ENCODE measurements at places on chromosomes 3 and 15.

GRCh38 chr15:73660455-73660854 lies 23.7 kb upstream of the CD276 start:
- no peak for DNase-seq

GRCh38 chr3:30531017-30531570 lies 75.3 kb upstream of the TGFBR2 start:
- no peak for DNase-seq

DNA sequence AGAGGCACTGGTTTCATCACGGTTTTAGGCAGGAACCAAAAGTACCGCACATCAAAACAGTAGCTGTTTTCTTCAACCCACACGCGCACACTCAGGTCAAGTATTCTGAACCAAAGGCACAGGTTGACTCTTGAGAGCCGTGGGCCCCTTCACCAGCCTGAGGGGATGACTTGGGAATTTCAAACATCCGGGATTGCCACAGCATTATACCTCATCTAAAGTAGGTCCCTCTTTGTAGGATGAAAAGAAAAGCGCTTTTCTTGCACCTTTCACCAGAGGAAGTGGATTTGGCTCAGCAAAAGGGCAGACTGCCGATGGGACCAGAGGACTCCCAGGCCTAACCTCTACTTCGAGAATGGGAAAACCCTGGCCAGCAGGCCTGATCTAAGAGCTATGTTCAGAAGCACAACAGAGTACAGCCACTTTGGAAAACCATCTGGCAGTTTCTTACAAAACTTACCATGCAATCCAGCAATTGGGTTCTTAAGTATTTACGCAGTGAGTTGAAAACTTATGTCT lies 88.2 kb upstream of the PROK2 start:
- no peak for DNase-seq

DNA sequence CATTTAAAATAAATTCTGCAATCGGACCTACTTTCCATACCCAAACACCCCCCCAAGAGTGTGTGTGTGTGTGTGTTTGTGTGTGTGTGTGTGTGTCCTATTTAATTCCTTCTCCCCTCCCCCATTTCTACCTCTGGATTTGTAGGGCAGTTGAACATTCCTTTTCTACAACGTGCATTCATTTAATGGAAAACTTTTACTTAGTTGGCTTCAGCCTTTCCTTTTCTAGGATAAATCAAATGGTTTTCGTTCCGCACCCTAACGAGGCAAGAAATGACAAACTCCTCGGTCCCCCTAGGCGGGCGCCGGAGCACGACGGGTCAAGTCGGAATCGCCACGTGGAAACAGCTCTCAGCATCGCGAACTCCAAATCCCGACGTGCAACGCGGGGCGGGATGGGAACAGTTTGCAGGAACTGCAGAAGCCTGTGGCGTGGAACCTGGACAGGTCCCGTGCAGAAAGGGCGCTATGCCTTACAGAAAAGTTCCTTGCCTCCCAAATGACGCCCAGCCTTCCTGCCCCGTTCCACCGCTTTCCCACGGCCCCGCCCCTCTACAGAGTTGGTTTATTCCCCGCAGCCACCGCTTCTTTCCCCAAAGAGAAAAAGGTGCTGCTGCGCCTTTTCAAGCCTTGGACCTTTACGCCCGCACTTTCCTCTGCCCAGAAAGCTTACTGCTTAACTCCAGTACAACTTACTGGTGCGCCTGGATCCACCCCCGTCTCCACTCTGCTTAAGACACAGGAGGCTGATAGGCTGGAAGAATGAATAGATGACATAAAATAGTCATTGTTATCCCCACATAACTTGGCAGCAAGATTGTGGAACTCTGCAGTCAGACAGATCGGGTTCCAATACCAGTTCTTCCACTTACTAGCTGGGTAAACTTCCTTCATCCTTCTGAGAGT lies 1.1 kb upstream of the EIF2B5 start:
- DNase-seq = peak; percentile 53

GRCh38 chr15:31477301-31477700 lies 150.7 kb downstream of the KLF13 start:
- DNase-seq = no peak

DNA sequence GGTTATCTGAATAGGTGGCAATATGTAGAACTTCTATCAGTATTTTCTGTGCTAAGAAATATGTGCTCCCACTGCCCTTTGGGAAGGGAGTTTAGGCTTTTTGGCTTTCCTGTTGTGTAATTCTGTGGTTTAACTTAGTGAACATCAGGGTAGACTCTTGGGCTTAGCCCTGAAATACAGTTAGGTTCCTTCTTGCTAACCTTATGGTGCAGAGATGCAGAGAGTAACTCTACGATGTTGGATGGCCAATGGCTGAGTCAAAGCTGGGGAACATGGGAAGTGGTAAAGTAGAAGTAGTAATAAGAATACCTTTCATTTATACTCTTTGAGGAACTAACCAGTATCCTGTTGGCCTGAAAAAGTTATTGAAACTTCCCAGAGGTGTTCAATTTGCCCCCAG lies 80.8 kb upstream of the IL12A start:
- no peak for DNase-seq

DNA sequence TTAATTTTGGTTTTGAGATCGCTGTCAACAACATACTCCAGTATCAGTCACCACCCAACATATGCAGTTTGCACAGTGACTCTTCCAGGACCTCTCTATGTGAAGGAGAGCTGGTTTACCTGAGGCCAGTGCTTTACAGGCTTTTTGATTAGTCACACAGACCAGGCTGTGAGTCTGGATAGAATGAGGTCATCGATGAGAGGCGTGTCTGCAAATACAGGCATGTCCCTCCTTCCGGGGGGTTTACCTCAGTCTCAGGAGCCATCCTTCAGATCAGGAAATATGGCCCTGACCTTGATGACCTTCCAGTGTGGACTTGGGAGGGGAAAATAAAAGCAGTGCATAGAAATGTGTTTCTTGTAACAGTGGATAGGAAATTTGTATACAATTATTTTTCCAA lies 46.9 kb downstream of the KBTBD12 start:
- no peak for DNase-seq

DNA sequence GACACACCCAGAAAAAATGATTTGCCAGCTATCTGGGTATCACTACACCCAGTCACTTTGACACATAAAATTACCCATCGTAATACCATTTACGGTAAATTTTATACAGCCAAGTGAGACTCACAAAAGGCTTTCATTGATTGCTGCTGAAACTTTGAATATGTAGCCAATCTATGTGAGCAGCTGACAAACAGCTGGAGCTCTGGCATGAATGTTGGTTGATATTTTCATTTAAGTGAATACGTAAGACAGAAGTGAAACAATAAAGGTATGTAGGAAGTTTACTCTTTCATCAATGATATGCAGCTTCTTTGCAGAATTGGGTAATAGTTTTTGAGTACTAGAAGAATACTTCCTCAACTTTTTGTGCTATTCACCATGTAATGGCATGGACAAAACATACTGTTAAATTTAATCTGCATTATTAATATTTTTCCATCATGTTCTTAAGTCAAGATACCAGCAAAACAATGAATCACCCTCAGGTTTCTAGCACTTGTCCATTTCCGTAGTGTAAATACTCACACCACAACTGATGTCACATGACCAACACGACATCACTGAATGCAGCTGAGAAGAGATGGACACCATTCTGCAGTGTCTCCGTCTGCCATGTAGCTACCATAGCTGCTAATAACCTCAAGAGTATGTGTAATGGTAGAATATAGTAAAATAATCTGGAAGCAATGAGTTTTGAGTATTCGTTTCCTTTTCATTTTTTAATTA lies 205.9 kb upstream of the HES1 start:
- no peak for DNase-seq

DNA sequence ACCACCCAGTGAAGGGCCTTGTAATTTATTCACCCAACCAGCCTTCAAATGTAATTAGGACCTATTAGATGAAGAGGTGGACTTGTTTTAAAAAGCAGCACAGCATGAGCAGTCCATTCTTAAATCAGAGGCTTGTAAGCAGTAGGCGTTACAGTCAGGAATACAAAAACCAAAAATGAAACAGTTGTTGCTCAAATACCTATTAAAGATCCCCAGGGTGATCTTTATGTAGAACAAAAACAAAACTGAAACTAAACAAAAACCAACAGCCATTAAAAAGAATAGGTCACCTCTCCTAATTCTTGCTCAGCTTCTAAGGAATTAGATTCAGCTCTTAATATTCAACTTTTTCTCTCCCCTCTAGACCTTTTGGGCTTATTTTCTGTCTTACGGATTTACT lies 104.9 kb upstream of the ST8SIA2 start:
- DNase-seq = no peak

DNA sequence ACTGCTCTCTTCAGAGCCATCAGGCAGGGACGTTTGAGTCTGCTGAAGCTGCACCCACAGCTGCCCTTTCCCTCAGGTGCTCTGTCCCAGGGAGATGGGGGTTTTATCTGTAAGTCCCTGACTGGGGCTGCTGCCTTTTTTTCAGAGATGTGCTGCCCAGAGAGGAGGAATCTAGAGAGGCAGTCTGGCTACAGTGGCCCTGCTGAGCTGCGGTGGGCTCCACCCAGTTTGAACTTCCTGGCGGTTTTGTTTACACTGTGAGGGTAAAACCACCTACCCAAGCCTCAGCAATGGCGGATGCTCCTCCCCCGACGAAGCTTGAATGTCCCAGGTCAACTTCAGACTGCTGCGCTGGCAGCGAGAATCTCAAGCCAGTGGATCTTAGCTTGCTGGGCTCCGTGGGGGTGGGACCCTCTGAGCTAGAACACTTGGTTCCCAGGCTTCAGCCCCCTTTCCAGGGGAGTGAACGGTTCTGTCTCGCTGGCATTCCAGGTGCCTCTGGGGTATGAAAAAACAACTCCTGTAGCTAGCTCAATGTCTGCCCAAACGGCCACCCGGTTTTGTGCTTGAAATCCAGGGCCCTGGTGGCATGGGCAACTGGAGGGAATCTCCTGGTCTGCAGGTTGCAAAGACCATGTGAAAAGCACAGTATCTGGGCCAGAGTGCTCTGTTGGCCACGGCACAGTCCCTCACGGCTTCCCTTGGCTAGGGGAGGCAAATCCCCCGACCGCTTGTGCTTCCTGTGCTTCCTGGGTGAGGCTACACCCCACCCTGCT lies 21.1 kb upstream of the ST6GAL1 start:
- peak; percentile 69 for DNase-seq

- no peak for DNase-seq
Observed at GRCh38 chr3:33921608-33922007, 123.2 kb downstream of the PDCD6IP start.

GRCh38 chr3:46668116-46668515 lies 25.4 kb downstream of the ALS2CL start:
- no peak for DNase-seq

DNA sequence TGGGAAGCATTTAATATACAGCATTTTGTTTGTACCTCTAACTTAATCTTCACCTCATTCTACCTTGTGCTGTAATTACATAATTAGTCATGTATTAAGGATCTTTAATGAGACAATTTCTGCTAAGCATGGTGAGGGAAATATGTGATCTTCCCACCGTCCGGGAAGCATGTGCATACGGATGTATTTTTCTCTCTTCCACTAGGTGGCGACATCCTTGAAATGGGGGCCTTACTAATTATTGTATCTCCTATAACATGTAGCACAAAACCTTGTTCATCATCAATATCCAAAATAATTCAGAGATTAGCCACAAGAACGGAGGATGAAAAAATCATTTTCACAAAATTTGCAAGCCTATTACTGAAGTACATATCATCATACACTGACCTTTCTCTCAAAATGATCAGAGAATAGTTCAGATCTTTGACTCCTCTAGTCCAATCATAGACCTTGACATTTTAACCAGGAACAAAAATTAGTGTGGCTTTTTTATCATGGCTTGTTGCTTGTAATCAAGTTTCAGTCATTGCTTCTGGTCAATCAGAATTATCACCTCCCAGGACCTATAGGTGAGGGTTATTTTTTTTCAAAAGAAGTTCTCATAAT lies 148.9 kb upstream of the GBE1 start:
- DNase-seq = no peak

- DNase-seq = no peak
Observed at GRCh38 chr3:162719684-162720341, 1223.2 kb downstream of the OTOL1 start.
